ENCODE measurements at places on chromosomes 2 and 18.

- no peak for DNase-seq
Observed at GRCh38 chr18:13725566-13726231, 659 bp downstream of the FAM210A start.

DNA sequence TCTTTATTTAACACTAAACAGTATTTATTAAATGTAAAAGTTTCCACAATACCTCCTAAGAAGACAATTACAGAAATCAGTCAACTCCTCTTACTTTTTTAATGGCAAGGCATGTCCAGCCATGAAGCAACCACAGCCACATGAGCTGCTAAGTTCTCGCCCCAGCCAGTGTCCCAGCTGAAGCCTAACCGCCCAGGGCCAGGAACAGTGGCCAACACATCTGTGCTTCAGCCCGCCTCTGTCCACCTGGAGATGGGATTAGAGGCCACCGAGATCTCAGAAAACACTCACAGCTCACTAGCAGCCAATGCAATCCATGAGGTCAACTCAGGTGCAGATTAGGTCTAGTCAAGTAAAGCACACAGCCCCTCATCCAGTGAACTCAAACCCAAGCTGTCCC, 40.2 kb downstream of the PID1 start:
- no peak for DNase-seq

DNA sequence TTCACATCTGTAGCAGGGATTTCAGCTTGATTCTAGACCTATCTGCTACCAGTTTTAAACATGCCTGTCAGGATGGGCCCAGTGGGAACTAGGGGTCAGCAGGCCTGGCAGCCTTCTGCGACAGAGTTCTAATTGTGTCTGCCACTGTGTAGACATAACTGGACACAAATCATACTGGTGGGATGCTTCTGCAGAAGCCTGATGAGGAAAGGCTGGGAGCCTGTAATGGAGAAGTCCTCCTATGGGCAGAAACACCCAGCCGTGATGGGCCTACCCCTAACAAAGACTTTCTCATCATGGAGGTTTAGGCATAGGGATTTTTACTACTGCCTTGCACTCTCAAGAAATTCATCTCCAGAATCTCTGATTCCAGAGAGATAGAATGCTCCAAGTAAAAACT, 166.9 kb downstream of the PDE11A start:
- no peak for DNase-seq

DNA sequence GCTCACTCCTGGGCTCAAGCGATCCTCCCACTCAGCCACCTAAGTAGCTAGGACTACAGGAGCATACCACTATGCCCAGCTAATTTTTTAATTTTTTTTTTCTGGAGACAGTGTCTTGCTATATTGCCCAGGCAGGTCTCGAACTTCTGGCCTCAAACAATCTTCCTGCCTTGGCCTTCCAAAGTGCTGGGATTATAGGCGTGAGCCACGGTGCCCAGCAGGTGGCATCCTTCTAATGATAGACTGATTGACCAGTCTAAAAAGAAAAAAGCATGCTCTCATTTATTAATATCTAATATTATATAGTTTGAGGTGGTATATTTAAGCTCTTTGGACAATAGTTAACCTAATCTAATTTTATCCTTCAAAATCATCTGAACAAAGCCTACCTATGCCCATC, 198.6 kb downstream of the CAMKMT start:
- DNase-seq, result no peak

- DNase-seq, result no peak
Observed at GRCh38 chr2:112519506-112519905, 22.8 kb upstream of the POLR1B start.

- DNase-seq, result peak; percentile 38
Observed at GRCh38 chr2:55431982-55432627, 12.4 kb upstream of the CCDC88A start.

GRCh38 chr2:181070119-181070835, 89.9 kb downstream of the UBE2E3 start:
- no peak for DNase-seq

DNA sequence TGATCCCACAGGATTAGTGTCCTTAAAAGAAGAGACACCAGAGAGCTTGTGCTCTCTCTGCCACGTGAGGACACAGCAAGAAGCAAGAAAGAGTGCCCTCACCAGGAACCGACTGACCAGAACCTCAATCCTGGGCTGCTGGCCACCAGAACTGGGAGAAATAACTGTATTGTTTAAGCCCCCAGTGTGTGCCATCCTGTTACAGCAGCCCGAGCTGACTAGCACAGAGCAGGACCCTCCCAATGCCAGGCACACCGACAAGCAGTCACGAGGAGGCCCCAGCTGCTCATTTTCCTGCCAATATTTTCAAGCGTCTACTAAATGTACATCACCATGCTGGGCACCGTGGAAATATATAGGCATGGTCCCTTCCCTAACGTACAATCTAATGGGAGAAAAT, 17.1 kb downstream of the FAM178B start:
- DNase-seq, result no peak

DNA sequence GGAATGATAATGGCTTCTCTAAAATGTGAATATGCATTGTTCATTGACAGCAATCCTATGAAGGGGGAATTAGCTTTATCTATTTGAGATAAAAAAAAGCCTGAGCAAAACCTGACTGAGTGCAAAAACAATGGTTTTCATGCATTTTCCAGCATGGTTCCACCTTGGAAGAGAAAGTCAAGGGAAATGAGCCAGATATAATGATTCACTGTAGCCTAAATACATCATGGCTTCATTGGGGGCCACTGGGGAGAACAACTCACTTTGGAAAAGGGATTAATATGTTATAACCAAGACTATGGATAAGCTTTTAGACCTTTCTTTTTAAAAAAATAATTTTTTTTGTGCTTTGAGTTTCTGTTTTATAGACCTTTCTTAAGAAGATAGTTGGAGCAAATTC, 679.7 kb downstream of the NYAP2 start:
- DNase-seq, result no peak

- DNase-seq, result no peak
Observed at GRCh38 chr2:18831916-18832510, 242.6 kb upstream of the NT5C1B start.

DNA sequence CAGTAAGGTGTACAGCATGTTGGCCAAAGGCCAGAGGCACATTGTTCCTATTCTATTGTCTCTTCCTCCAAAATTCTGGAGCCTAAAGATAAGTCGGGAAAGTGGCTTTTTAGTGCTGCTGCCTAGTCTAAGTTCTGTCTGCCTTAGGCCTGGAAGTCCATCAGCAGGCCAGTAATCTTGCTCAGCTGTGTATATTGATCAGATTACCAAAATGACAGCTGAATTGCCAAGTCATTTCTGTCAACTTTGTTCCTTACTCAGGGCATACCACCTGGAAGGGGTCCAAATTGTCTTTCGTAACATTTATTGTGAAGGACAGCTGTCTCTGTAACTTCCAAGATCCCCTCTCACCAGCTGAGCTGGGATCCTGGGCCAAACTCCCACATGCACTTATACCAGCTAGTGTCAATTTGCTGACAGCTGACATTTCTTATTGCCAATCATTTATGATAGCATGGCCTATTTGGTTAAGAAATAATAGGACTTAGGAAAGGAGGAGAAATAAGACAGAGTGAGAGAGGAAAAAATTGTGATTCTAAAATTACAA, 116.8 kb upstream of the FSHR start:
- DNase-seq, result no peak

- DNase-seq, result peak; percentile 53
Observed at GRCh38 chr18:48929941-48930713, 20.6 kb downstream of the SMAD7 start.

- no peak for DNase-seq
Observed at GRCh38 chr2:71207601-71208000, 19.3 kb downstream of the PAIP2B start.

DNA sequence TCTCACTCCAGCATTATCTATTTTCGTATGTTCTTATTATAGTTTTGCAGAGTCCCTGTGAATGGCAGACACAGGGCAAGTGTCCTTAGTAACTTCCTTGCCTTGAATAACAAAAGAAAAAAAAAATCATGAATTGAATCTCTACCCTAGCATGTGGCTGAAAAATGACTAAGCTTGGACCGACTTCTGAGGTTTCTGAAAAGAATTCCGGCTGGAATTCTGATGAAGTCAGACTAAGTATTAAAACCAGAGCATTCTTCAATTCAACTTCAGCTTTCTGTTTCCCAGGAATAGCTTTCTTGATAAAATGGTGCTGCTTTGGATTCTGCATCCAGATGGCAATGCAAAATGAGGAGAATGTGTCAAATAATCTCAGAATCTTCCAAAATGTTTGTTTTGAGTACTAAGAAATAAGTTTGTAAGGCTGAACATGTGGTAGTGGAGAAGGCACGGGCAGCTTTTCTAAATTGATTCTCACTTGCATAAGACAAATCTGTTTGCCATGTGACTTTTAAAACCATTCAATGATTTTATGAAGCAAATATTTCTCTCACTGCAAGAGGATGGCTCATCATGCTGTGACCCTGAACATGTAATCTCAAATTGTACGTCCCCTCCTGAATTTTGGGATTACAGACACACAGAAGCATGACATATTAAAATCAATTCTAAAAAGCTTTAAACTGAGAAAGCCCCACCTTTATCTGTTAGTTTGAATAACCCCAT, 1462.8 kb upstream of the LRRTM1 start:
- no peak for DNase-seq

- DNase-seq, result no peak
Observed at GRCh38 chr2:28547906-28548600, 52.2 kb downstream of the PLB1 start.

GRCh38 chr2:20578895-20579825, 71.7 kb downstream of the HS1BP3 start:
- DNase-seq, result no peak

DNA sequence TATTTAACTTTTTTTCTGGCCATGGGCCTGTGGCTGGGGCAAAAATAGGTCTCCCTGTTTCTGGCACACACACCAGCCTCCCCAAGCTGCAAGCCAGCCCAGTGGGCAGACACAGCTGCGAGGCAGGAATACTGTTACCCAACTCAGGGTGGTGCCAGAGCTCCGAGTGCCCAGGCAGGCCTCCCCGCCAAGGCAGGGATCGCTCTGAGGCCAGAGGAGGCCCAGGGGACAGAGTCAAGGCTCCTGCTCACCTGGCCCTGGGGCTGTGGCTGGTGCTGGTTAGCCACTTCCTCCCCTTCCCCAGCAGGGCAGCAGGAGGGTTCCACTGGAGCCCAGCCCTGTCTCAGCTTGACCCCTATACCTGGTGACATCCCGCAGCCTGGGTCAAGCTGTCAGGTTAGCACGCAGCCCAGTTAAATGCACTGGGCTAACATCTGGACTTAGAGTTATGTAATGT, 67.1 kb upstream of the EPAS1 start:
- no peak for DNase-seq

Measured in neural progenitor cell (in vitro differentiated cells).